Gastrocnemius medialis (tissue), 4 donors: ENCODE measurements at places on chromosomes 16 and 17. TPM values are rescaled to one million over a fixed set of nuclear protein-coding genes. Genes with fewer than 3 reads are reported as not detected.

Gene MYO15A
- total RNA-seq, result 0.04 TPM

DNA sequence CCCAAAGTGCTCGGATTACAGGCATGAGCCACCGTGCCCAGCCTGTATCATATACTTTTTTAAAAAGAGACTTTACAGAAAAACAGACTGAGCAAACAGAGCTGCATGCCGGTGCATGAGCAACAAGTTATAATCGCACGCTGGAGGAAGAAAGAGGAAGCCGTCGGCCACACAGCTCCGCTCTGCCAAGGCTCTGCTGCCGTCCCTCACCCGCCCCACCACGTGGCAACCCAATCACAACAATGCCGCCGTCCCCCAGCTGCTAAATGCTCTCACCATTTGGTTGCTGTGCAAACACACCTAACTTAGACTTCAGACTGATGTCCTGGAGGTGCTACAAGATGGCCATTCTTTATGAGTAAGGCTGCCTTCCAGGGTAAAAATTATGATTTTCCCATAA, 83.5 kb downstream of the ADCY9 start:
- H3K27me3 ChIP-seq, result no peaks in the 10 kb centered on the region
- H3K4me3 ChIP-seq, result no peak overlapping the region
- H3K4me1 ChIP-seq, result peaks cover 30% of the 10 kb centered on the region
- peak overlapping the region; percentile 59 for H3K27ac ChIP-seq

- H3K36me3 ChIP-seq, result no peaks in the 10 kb centered on the region
- DNase-seq, result no peak
Measured at GRCh38 chr17:11997972-11998233, 628 bp upstream of the ZNF18 start.

DNA sequence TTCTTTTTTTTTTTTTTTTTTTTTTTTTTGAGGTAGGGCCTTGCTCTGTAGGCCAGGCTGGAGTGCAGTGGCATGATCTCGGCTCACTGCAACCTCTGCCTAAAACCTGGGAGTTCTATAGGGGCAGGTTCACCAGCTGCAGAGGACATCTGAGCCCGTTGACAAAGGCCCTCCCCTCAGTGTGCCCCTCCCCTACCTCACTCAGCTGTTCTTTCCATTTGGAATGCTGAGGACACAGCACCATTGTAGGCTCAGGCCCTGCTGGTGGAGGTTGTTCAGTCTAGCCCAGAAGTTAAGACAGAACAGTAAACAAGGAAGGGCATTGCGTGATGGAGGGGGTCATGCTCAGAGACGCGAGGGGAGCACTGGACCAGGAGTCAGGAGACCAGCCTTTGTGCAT, 21.8 kb upstream of the KIF19 start:
- H3K4me1 ChIP-seq, result no peaks in the 10 kb centered on the region
- DNase-seq, result no peak
- no peak overlapping the region for H3K4me3 ChIP-seq
- no peaks in the 10 kb centered on the region for H3K27me3 ChIP-seq
- H3K36me3 ChIP-seq, result no peaks in the 10 kb centered on the region

- DNase-seq, result no peak
- H3K4me1 ChIP-seq, result no peaks in the 10 kb centered on the region
- no peaks in the 10 kb centered on the region for H3K27me3 ChIP-seq
- H3K4me3 ChIP-seq, result no peak overlapping the region
Measured at GRCh38 chr17:70796757-70797156, 627.4 kb downstream of the KCNJ2 start.

DNA sequence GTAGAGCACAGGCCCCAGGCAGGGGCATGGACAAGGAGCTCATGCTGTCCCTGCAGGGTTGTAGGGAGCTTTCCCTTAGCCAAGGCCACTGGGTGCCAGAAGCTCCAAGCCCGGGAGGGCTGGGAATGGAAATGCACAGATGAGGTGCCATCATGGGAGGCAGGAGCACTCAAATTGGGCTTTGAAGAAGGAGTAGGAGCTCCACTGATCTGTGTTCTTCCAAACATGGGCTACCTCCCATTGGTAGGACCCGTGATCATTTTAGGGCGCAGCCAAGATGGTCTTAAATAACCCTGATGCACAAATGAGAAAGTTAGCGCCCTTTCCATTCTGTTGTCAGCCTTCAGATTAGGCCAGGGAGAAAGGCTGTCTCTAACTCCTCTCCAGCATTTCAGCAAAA, 201.5 kb downstream of the ZNF423 start:
- no peak for DNase-seq
- H3K27ac ChIP-seq, result no peak overlapping the region
- H3K36me3 ChIP-seq, result no peaks in the 10 kb centered on the region
- no peak overlapping the region for H3K4me3 ChIP-seq
- no peaks in the 10 kb centered on the region for H3K27me3 ChIP-seq

DNA sequence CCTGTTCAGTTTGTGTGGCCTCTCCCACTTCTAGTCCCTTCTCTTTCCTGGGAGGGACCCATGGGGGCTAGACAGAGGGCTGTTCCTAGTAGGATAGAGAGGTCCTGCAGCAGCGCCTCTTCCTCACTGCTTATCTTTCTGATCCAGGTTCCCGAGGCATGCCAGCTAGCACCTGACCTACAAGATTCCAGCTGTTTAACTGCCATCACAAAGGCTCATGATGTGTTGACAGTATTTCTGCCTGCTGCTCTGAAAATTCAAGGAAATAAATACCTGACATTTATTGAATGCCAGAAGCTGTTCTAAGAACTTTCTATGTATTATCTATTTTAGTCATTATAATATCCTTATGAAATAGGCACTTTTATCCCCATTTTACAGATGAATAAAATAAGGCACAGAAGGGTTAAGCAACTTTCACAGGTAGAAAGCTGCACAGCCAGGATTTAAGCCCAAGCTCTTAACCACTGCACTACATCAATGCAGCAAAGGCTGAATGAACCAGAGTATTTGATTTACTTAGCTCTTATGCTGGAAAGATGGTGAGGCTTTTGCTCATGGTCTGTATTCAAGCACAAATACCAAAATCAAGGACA, 38.8 kb downstream of the HEATR6 start:
- no peaks in the 10 kb centered on the region for H3K4me1 ChIP-seq
- H3K27me3 ChIP-seq, result peaks cover 8% of the 10 kb centered on the region
- H3K36me3 ChIP-seq, result no peaks in the 10 kb centered on the region
- H3K27ac ChIP-seq, result no peak overlapping the region
